Posterior cingulate gyrus (tissue), 11 donors: ENCODE measurements at places on chromosomes 6 and 20.

- DNase-seq, result no peak
These were observed 40.4 kb downstream of the SNX5 start for GRCh38 chr20:17928211-17928611.

- no peak for DNase-seq
These were observed 125.8 kb upstream of the CST7 start for GRCh38 chr20:24823176-24823784.

- no peak for DNase-seq
These were observed 185 bp upstream of the TNFRSF6B start for GRCh38 chr20:63696306-63696627.

- no peak for DNase-seq
These were observed 22.9 kb upstream of the PYGB start for GRCh38 chr20:25224941-25225340.

DNA sequence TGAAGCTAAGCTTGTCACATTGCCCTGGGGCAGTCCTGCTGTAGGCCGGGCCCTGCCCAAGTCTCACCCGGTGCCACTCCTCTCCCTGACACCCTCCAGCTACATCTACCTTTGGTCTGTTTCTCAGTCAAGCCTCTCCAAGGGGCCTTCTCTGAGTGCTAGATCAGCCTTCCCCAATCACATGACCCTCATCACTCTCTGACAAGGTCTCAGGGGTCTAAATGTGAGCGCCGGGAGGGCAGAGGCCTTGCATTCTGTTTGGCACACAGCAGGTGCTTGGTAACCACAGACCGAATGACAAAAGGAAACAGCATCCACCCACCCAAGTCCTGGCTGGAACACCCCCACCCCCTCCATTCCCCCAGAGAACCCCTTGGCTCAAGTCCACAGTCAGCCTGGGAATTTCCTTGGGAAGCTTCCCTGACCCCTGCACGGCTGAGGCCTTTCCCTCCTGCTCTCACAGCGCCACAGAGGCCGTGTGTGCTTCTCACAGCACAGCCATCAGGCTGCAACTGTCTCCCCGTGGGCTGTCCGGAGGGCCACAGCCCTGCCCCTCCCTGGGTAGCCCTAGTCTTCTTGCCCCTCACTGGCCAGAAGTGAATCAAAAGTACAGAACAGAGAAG is 32.9 kb downstream of the PKIG start:
- DNase-seq, result no peak

- DNase-seq, result no peak
These were observed 3.9 kb downstream of the DOK5 start for GRCh38 chr20:54479138-54479906.

GRCh38 chr20:49620364-49621240 is 52.7 kb upstream of the PTGIS start:
- no peak for DNase-seq

GRCh38 chr20:32201296-32201976 is 6.1 kb downstream of the PLAGL2 start:
- no peak for DNase-seq

GRCh38 chr20:48604936-48605335 is 222.9 kb downstream of the PREX1 start:
- DNase-seq, result no peak

- no peak for DNase-seq
These were observed 82.2 kb upstream of the NRSN1 start for GRCh38 chr6:24043848-24044247.

GRCh38 chr6:56575736-56576135 is 67.0 kb downstream of the DST start:
- no peak for DNase-seq

- DNase-seq, result no peak
These were observed 547.5 kb upstream of the ADGRB3 start for GRCh38 chr6:68087399-68088133.

DNA sequence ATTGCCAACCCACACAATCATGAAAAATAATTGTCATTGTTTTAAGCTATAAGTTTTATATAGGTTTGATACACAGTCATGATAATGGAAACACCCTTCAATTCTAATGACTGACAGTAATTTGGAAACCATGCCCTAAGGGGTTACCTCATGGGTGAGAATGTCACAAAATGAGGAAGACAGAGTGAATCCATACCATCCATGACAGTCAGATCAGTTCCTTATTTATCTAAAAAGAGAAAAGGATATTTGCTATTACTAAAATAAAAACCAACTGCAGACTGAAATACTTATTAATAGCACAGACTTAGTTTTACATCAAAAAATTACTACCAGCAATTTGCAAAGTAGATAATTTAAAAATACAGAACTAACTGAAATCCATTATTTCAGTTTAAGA is 437.8 kb downstream of the UTRN start:
- DNase-seq, result no peak

- no peak for DNase-seq
These were observed 411.5 kb downstream of the TENT5A start for GRCh38 chr6:81340946-81341345.

- no peak for DNase-seq
These were observed 171.3 kb upstream of the AGPAT4 start for GRCh38 chr6:161445021-161445799.

- no peak for DNase-seq
These were observed 167.9 kb downstream of the PREX1 start for GRCh38 chr20:48659858-48660257.

DNA sequence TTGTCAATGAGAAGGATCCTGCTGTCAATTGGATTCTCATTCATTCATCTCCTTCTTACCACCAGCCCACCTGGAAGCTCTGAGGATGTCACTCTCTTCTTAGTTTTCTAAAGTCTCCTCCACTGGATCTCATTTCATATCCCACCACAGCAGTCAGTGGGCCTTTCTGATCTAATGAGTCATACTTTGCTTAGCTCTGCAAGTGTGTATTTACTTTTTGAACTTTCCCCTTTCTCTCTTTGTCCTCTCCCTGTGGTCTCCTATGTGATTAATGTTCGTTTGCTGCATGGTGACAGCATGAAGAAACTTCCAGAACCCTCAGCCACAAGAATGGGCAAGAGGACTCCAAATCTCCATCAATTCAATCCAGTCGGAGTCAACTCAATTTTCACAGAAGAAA is 63.6 kb upstream of the SYNDIG1 start:
- no peak for DNase-seq

DNA sequence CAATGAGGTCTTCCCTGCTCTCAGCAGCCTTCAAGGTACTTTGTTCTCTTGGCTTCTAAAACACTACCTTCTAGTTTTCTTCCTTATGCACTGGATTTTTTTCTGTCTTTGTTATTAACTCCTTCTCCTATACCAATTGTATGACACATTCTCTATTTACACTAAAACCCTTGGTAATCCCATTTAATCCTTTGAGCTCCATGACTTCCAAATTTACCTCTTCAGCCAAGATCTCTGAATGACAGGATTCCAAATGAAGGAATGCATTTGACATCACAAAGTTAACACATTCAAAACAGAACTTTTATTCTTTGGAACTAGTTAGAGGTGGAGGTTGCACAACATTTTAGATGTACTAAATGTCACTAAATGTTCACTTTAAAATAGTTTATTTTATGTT is 86.6 kb upstream of the SAMD5 start:
- no peak for DNase-seq

- DNase-seq, result no peak
These were observed 23.4 kb upstream of the APMAP start for GRCh38 chr20:25015986-25016385.

- DNase-seq, result no peak
These were observed 41.0 kb downstream of the PLEKHG1 start for GRCh38 chr6:150640556-150641209.

GRCh38 chr6:156021746-156022396 is 566.2 kb upstream of the NOX3 start:
- DNase-seq, result no peak

DNA sequence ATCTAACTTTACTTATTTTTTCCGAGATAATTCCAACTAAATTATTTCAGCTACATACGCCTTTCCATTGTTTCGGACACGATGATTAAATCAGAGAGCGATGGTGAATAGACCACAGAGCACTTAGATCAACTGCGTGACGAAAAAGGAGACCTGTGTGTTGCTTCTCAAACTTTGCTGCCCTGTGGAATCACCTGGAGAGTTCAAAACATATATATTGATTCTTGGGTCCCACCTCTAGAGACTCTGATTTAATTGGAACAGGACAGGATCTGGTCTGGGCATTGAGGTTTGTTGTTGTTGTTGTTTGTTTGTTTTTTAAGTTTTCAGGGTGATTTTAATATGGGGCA is 401 bp upstream of the TNFRSF21 start:
- DNase-seq, result no peak

- no peak for DNase-seq
These were observed 308.8 kb upstream of the HS3ST5 start for GRCh38 chr6:114651611-114652010.

- no peak for DNase-seq
These were observed 40.9 kb upstream of the LYRM2 start for GRCh38 chr6:89679215-89680120.

DNA sequence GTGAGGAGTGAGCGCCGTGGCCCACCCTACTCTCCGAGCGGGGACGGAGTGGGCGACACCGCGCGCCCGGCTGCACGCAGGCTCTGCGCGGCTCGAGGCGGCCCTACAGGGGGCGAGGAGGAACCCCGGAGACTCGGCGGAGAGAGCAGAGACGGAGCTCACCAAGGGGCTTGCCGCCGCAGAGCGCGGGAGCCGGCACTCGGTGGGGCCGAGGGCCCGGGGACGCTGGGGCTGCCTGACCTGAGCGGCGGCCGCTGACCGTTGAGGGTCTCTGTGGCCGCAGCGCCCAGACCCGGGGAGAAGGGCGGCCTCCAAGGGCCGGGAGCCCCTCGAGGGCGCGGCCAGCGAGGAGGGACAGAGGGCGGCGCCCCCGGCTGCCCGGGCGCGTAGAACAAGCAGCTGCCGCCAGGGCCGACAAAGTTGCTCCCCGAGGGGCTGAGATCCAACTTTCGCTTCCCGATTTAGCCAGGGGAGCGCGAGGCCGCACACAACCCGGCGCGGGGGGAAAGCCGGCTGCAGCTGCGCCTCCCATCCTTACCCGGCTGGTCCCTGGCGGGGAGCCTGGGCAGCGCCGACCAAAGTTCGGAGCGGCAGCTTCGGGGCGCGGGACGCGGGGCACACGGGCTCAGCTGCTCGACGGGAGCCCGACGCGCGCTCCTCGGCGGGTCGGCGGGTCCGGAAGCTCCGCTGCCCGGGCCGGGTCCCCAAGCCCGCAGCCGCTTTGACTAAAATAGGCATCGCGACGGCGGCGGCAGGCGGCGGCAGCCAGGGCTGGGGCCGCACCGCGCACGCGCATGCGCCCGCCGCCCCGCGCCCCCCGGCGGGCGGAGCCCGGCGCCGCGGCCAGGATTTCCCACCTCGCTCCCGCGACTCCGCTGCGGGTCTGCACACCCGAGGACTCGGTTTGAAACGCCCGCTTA is 43.1 kb downstream of the POPDC3 start:
- DNase-seq, result peak; percentile 34

GRCh38 chr20:45752746-45753145 is 30.6 kb downstream of the SPINT4 start:
- no peak for DNase-seq

DNA sequence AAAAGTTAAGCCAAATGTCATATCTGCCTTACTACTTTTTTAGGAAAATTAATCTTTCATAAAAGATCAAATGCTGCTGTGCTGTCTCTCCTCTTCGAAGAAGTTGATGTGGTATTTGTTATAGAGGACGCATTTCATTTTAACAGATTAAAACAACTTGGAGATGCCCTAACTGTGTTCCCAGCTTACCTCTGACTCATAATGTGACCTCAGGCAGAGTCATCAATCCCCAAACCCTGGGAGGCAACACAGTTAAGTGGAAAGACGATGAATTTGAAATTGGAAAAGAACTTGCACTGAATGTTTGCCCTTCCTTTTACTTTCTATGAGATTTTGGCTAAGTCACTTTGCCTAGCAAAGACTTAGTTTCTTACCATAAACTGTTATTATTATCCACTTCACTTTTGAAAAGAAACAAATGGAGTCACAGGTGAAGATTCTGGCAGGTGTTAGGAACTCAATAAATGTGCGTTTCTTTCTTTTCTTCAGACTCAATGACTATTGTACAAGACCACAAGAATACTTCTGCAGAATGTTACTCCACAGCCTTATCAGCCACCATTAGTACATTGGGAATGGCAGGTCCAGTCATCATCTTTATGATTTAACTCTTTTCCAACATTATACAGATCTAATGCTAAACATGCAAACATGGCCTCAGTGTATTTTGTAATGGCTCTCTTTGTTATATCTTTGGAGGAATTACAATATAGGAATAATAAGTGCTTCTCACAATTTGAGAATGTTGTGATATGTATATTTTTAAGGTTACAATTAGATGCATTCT is 102.6 kb downstream of the COL21A1 start:
- no peak for DNase-seq

GRCh38 chr6:157891544-157892362 is 68.7 kb downstream of the SNX9 start:
- no peak for DNase-seq

GRCh38 chr6:33959661-33960344 is 156.0 kb upstream of the MLN start:
- no peak for DNase-seq

DNA sequence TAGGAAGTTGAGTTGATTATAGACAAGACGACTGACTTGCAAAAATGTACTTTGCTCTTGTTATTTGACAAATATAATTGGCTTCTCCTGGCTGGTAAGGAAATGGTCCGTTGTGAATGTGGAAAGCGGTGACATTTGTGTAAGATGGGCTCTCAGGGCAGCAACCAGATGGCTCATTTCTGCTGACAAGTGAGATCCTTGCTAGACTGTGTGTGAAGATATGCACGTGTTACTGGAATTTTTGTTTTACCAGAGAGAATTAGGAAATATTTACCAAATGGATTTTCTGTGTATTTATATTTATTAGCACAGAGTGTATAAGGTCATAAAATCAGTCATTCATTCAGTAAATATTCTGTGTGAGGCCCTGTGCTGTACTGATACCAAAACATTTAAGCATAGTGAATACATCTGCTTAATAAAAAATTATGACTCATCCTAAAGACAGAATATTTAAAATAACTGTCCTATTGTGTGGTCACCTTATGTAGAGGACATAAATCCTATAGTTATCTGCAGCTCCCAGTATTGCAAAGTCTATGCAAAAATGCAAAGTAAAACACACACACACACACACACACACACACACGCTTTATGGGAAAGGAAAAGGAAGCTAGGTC is 109.9 kb upstream of the ASF1A start:
- no peak for DNase-seq

GRCh38 chr6:11447265-11447664 is 90.3 kb upstream of the TMEM170B start:
- no peak for DNase-seq

DNA sequence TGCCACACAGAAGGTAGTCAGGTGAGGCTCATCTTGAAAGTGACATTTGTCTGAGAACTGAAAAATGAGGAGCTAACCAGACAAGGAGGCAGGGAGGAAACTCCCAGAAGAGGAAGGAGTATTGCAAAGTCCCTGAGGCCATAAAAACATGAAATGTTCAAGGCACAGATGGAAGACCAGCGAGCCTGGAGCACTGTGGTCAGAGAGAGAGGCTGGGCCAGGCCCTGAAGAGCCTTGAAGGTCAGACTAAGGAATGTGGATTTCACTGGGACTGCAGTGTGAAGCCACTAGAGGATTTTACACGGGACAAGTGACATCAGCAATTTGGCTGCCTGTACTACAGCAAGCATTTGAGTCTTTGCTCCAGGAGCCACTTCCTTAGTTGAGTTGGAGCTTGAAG is 21.1 kb upstream of the TMEM181 start:
- DNase-seq, result no peak

GRCh38 chr20:44362466-44362940 is 7.0 kb downstream of the HNF4A start:
- no peak for DNase-seq
